C1 segment of cervical spinal cord (tissue), 14 donors: ENCODE measurements at places on chromosomes 4 and X.

GRCh38 chr4:41374490-41374889 is 117.8 kb downstream of the UCHL1 start:
- DNase-seq, result no peak

DNA sequence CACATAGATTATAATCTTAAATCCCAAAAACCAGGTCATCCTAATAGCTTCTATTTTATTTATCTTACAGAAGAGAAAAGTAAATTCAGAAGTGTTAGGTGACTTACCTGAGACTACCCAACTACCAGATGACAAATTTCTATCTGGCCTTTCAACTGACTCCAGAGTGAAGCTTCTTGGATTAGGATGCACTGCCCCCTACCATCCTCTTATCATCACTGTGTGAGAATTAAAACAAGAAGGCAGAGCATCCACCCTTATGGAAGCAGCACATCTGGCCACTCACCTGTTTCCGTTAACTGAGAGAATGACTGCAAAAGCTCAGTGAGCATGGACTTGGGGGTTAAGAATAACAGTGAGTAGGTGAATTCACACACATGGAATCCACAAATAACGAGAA is 502.6 kb upstream of the TECRL start:
- no peak for DNase-seq

DNA sequence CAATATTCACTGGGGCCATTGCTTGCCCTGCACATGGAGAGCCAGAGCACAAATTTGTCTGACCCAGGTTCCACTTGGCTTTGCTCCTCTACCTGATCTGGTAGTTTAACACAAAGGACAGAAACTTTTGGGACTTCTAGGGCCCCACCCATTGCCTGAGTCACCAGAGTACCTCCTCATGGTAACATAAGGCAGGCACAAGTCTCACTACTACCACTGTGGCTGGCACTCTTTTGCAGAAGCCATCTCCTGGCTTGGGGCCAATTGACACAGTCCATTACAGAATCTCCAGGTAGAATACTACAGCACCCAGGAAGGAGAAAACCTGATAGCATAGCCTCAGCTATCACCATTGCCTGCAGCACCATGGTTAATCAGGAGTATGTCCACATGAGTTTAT is 52.6 kb upstream of the NAP1L2 start:
- DNase-seq, result no peak

- DNase-seq, result no peak
Observed at GRCh38 chrX:154458116-154458953, at the start of gene PLXNA3. PLXNA3 (plus strand) TSS chrX:154458281; CDS start chrX:154460184, 1,903 bp downstream.

GRCh38 chr4:32884198-32884597 is 2164.0 kb downstream of the PCDH7 start:
- no peak for DNase-seq

GRCh38 chr4:4492161-4492847 is 49.5 kb downstream of the STX18 start:
- DNase-seq, result no peak

- DNase-seq, result no peak
Observed at GRCh38 chr4:176824645-176825366, 32.1 kb upstream of the VEGFC start.

- DNase-seq, result no peak
Observed at GRCh38 chr4:26402458-26402857, 81.6 kb downstream of the RBPJ start.

DNA sequence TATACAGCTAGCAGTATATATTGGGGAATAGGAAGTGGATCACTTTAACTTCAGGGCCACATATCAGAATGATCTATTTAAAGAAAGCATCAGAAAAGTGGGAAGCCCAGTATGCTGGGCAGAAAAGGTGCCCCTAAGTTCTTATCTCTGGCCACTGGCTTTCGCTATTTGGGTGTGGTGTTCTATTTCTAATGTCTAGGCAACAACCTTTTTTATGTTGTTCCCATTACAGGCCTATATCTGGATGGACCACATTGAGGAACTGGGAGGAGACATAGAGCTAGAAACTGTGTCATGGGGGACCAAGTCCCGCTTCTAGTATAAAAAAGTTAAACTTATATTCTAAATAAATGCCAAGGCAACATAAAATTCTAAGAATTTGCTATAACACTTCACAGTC is 935.6 kb downstream of the PDHA2 start:
- no peak for DNase-seq
